ENCODE measurements at places on chromosomes 12 and 14.
A peak's percentile ranks its signal among the peaks of the same experiment; 100 is the strongest.

DNA sequence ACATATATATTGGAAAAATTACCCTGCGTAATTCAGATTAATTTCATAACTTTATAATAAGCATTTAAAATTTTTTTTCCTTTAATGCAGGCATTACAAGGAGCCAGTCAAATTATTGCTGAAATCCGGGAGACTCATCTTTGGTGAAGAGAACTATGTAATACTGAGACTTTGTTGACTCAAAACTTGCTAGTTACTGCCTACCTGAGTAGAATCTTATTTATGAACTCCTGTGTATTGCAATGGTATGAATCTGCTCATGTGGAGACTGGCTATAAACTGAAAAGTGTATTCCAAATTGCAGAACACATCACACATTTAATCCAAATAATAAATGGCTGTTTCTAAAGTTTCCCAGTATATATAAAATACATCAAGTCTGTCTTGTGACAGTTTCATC lies 12.4 kb downstream of the YARS2 start:
- DNase-seq, result no peak

GRCh38 chr14:70555890-70556289 lies 21.1 kb upstream of the ADAM20 start:
- DNase-seq, result no peak

DNA sequence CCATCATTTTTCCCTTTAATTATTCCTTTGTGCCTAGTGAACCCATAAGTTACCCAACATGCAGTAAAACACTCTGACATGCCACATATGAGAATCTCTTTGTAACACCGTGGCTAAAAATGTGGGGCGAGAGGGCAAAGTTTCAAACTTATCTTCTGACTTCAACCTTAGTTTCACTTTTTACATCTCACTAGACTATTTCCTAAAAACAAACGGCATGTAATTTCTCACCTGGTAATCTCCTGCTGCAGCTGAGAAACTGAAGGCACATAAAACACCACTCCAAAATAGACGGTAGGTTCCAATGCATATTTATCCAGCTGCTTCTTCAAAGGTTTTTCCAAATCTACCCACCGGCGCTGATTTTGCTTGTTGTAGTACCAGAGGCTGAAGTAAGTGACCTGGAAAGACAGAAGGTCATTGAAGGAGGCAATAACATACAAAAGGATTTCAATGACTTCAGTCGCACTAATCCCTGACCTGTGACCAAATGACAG lies 37.9 kb downstream of the PTPN21 start:
- no peak for DNase-seq

DNA sequence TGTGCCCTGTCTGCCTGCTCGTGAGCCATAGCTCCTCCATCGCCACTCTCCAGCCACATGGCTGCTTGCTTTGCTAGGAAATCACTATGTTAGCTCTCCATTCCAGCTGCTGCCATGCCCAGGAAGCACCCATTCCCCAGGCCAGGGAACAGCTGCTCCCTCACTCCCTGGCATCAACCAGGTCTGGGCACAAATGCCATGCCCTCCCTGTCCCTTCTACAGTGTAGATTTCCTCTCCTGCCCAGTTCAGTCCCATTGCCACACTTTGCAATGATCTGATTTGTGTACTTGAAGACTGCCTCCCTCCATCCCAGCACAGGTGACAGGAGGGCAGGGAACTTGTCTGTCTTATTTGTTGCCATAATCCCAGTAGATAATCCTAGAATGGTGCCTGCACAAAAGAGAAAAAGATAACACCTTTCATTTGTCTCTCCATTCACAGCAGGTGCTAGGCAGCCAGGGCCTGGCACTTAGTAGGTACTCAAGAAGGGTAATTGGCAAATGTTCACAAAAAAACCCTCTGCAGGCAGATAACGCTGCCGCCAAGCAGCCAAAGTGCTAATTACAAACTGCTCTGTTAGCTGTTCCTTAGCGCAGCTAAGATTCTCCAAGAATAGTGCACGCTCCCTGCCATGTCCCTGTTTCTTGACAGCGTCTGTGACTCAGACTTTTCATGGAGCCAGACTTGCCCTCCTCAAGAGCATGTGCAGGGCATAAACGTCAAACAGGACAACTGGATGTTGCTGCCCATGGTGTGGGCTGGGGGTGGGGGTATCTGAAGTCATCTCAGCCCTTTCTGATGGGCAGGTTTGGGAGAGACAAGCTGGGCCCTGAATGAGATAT lies 69.1 kb downstream of the ARL6IP4 start:
- DNase-seq, result no peak

- DNase-seq, result no peak
Measured at GRCh38 chr14:95248432-95248831, 71.3 kb downstream of the CLMN start.

DNA sequence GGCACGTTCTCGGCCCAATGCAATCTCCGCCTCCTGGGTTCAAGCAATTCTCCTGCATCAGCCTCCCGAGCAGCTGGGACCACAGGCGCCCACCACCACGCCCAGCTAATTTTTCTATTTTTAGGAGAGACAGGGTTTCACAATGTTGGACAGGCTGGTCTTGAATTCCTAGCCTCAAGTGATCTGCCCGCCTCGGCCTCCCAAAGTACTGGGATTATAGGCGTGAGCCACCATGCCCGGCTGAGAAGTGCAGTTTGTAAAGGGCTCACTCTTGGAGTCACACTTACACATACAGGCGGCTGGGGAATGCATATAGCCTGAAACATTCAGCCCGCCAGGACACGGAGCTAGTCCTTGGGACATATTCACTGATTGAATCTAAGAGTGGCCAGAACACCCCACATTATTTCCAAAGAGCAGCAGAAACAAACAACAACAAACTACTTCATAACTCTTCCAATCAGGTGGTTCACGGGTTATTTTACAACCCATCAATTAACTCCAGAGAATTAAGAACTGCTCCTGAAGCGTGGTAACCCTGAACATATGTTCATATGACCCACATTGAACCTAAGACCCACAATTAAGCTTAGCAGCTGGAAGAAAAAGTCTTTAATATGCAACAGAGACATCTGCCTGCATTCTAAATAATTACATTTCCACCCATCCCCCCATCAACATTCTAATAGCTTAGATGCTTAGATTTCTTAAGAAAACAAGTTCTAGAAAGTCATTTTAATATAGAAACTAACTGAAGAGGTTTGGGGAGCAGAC lies 49.2 kb downstream of the SSH1 start:
- DNase-seq, result no peak

- DNase-seq, result peak; percentile 3
Measured at GRCh38 chr12:12776261-12776660, 9.2 kb upstream of the APOLD1 start.

GRCh38 chr12:59329462-59329861 lies 266.4 kb upstream of the SLC16A7 start:
- no peak for DNase-seq

DNA sequence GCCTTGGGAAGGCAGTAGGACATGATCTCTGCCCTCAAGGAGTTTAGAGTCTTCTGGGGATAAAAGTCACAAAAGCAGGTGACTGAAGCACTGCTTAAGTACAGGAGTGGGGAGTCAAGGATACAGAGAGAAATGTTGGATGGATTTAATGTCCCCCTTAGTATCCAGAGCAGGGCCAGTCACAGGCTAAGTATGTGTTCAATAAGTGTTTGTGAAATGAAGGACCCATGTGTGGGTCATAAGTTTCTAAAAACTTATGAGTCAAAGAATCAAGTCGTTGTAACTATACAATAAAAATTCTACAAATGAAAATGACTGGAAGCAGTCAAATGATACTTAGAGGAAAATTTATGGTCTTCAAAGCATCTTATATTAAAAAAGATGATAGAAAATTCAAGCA lies 25.1 kb downstream of the KRT80 start:
- no peak for DNase-seq

DNA sequence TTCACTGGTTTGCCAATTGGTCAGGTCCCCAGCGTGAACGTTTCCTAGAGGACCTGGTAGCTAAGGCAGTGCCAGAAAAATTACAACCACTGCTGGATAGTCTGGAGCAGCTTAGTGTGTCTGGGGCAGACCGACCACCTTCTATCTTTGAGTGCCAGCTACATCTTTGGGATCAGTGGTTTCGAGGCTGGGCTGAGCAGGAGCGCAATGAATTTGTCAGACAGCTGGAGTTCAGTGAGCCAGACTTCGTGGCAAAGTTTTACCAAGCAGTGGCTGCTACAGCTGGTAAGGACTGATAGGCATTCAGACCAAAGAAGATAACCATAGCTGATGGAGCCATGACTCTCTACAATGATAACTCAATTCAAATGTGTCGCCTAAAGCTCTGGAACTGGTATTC lies 2.5 kb downstream of the C14orf119 start:
- DNase-seq, result no peak

- no peak for DNase-seq
Measured at GRCh38 chr12:65885312-65885711, 61.0 kb downstream of the HMGA2 start.

GRCh38 chr12:80205960-80206359 lies 106.6 kb downstream of the OTOGL start:
- no peak for DNase-seq

DNA sequence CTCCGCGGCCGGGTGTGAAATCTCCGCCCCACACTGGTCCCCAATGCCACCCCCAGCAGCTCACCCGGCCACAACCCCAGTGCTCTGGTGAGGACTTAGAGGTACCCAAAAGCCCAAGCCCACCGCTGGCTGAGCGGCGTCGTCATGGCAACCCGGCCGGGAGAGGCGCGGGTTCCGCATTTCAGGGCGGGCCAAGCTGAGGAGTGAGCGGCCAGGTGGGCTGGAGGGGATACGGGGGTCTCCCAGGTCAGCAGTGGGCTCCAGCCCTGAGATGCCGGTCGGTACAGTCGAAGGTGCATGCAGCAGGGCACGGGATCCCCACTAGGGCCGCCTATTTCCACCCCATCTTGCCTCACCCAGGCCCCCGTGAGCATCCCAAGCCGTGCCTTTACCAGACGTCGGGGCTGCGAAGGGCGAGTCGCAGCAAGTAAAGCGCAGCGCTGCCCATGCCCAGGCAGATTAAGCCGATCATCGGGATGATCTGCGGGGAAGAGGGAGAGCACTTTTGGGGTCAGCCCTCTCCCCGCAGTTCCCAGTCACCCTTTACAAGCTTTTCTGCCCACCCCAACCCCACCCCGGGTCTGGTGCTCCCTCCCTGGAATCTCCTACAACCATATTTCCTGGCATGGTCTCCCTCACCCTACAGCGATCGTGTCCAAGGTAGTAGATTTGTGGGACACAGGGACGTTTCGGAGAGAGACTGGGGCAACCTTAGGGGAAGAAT lies 6.9 kb downstream of the SHMT2 start:
- DNase-seq, result no peak

DNA sequence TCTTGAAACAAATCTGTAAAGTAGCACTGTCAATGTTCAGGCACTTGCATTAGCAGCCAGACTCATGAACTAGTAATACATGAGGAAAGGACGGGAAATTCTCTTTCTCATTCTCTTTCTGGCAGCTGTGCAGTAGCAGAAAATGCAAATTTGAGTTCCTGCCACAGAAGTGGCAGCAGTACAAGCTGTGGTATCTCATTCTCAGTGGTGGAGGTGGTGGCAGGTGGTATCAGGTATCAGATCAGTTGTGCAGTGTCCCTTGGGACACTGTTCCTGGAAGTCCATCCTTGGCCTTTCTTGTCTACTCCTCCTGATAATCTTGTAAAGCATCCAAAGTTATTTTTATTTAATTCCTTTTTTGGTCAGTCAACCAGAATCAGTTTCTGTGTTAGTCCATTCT lies 103.0 kb downstream of the C12orf42 start:
- no peak for DNase-seq

DNA sequence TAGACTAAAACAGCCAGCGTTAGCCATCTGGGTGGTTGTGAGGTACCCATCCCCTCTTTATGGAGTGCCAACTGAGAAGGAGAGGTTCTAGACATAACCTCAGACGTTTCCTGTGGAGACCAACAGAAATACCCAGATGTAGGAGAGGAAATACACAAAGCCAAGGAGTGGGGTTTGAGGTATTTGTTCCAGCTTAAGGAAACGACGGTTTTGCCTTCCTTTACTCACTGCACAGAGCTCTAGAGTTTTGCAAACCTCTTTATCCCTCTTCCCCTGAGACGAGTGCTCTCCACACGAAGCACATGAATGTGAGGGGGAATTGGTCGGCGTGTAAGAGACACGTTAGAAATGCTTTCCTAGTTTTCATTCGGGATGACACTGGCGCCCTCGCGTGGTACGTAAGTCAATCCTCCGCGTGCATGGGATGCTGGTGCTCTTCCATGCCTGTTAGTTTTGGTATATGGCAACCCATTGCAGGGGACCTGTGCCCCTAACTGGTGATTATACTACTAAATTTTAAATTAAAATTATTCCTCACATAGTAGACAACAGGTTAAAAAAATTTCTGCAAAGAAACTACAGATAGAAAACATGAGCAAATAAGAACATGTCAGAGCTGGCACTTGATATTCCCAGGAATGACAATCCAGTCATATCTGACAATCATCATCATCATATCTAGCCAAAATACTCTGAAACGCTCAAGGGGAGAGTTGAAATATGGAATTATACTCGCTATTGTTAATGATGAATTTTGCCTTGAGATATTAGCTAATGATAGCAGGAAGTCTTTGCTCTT lies 121.7 kb downstream of the PPM1H start:
- no peak for DNase-seq

- no peak for DNase-seq
Measured at GRCh38 chr12:132117558-132117875, 26.6 kb downstream of the DDX51 start.

- DNase-seq, result no peak
Measured at GRCh38 chr12:16331998-16332397, 15.4 kb upstream of the MGST1 start.

DNA sequence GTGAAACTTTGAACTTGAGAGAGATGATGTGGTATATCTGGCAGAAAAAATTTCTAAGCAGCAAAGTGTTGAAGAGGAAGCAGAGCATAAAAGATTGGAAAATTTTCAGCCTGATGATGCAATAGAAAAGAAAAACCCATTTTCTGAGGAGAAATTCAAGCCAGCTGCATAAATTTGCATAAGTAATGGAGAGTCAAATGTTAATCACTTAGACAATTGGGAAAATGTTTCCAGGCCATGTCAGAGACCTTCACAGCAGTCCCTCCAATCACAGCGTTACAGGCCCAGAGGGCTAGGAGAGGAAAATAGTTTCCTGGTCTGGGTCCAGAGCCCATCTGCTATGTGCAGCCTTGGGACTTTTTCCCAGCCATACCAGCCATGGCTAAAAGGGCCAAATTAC lies 469.0 kb upstream of the FOXG1 start:
- no peak for DNase-seq

DNA sequence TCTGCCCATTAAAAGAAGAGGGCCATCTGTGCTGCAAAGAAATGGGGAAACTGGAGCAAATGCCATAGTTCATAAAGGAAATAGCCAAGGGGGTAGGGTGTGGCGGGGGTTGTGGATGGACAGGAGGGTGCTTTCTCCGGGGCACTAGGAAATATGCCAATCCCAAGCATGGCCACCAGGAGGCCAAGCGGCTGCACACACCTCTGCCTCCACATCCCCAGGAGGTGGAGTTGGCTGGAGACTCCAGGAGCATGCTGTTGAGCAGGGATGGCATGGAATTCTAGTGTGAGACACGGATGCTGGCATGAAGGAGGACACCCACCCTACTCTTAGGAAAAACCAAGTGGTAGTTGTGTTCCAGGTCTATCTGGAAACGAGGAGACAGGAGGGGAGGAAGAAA lies 25.2 kb downstream of the NID2 start:
- DNase-seq, result peak; percentile 52

Data from NCI-H1092 (cell line).